A549 treated with ZK216348 at 1 μM for 4 hours (cell line): ENCODE measurements at places on chromosomes 4 and X. TPM values are rescaled to one million over a fixed set of nuclear protein-coding genes. Genes with fewer than 3 reads are reported as not detected.

PNCK gene
- 0.29 to 0.48 TPM (median 0.36 TPM) in 3 of 5 replicates, not detected in the others for total RNA-seq

GABRE gene
- 17.6 to 27.2 TPM (median 24.6 TPM) in 5 replicates for total RNA-seq

GSX2 gene
- total RNA-seq = not detected in 5 replicates

PDK3 gene
- 4.5 to 6.1 TPM (median 5.4 TPM) in 5 replicates for total RNA-seq

ACE2 gene
- total RNA-seq = 0.11 TPM in 1 of 5 replicates, not detected in the others

SLC9B2 gene
- 6.4 to 9.8 TPM (median 7.5 TPM) in 5 replicates for total RNA-seq

BBS12 gene
- total RNA-seq = 1.7 to 3.3 TPM (median 2.7 TPM) in 5 replicates

CHM gene
- total RNA-seq = 6.5 to 10.1 TPM (median 8.8 TPM) in 5 replicates

SULT1B1 gene
- total RNA-seq = 0.02 TPM in 1 of 5 replicates, not detected in the others

GLOD5 gene
- not detected in 5 replicates for total RNA-seq

TMEM156 gene
- 15.7 to 27.8 TPM (median 18.8 TPM) in 5 replicates for total RNA-seq

CCNI gene
- total RNA-seq = 50.0 to 73.4 TPM (median 69.6 TPM) in 5 replicates

GAGE1 gene
- not detected in 5 replicates for total RNA-seq

EVC2 gene
- 1.8 to 2.5 TPM (median 2.4 TPM) in 5 replicates for total RNA-seq

PAGE2 gene
- total RNA-seq = not detected in 5 replicates

IL21 gene
- not detected in 5 replicates for total RNA-seq

GPR143 gene
- 0.20 to 0.56 TPM (median 0.46 TPM) in 3 of 5 replicates, not detected in the others for total RNA-seq
